ENCODE measurements at places on chromosomes 2 and 18.

- no peak for DNase-seq
Observed at GRCh38 chr18:62942578-62942977, 227.2 kb downstream of the PHLPP1 start.

DNA sequence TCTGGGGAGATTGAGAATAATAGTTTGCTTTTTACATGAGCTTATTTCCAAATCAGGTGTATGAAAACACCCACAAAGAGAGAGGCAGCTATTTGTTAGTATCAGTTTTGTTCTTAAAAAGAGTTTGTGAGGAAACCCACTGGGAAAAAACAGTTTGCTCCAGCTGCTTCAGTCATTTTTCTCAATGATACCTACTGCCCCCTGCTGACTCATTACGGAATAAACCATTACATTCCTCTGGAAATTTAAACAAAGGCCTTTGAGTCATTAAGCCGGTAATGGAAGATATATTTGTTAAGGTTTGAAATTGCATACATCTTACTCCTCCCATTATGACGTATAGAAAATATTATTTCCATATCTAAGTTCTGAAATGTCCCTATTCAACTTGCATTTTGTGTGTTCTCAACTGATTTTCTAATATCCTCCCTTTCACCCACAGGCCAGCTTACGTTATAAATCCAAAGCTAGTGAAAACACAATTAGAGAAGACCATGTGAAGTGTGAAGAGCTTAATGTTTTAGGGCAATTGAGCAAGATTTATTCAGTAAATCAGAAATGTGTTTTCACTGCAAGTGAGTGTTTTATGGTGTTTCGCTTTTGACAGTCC is 761.6 kb downstream of the DSC3 start:
- DNase-seq: no peak

- DNase-seq: no peak
Observed at GRCh38 chr2:10477443-10478297, 29.5 kb upstream of the ODC1 start.

DNA sequence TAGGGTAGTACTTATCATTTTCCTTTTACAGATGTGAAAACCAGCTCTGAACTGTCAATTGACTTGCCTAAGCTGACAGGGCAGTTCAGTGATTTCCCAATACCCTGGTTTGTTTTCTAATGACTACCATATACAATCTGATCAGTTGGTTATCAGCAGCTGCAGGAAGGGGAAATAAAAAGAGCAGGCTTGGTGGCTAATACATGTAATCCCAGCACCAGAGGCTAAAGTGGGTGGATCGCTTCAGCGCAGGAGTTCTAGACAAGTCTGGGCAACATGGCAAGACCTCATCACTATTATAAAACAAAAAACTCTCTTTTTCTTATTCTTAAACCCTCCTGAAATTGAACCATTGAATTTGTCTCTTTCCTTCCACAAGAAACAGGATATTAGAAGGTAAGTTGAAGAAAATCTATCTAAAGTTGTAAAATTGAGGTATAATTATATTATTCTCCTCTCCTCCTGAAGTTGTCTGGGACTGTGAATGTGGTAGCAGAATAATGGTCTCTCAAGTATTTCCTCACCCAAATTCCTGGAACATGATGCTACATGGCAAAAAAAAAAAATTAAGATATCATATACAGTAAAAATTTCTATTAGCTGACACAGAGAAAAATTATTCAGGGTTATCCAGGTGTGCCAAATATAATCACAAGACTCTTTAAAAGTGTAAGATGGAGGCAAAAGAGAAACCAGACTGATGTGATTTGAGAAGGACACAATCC is 1441.6 kb downstream of the SUCLG1 start:
- DNase-seq: no peak

- DNase-seq: no peak
Observed at GRCh38 chr2:107380912-107381311, 445.8 kb upstream of the RGPD4 start.

DNA sequence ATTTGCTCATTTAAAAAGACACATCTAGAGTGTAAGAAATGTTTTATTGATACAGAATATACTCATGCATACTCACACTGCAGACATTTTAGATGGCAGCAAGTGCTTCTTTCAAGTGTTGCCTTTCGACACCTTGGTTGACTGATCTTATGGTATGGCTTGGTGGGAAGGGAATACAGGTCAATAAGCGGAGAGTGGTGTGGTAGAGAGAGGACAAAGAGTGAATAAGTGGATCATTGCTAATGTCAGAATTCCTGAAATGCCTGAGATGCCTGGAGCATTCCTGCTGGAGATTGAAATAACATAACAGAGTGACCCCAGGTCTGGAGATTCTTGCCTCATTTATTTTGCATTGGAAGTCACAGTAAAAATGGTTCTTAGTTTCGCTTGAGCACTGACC is 76.7 kb downstream of the RND3 start:
- no peak for DNase-seq

GRCh38 chr2:113309655-113310387 is 31.1 kb upstream of the PAX8 start:
- DNase-seq: no peak

GRCh38 chr2:235576337-235576910 is 82.6 kb downstream of the AGAP1 start:
- DNase-seq: no peak

DNA sequence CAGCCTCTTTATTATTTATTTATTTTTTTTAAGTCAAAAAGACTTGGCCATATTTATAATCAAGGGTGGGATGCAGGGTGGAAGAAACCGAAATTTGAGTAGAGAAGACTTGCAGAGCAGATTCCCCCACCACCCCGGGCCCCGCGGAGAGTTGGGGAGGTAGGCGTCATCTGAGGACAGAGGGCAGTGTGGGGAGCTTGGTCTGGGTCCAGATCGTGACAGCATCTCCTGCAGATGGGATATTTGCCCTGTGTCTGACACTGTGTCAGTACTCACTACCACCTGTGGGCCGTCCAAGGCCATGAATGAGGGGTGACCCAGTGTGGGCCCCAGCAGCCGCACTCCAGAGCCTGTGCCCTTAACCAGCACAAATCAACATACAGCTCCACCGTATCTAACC is 10.5 kb upstream of the PRELID3A start:
- no peak for DNase-seq

GRCh38 chr2:1010415-1010930 is 59.8 kb downstream of the SNTG2 start:
- no peak for DNase-seq

DNA sequence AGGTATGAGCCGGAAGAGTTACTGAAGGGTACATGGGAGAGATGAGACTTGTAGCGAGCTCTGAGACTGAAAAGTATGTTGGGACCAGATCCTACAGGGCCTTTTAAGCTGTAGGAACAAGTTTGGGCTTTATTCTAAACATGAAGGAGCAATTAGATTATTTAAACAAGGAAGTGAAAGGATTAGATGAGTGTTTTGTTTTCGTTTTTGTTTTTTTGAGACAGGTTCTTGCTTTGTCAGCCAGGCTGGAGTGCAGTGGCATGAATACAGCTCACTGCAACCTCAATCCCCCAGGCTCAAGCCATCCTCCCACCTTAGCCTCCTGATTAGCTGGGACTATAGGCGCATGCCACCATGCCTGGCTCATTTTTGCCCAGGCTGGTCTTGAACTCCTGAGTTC is 110.7 kb downstream of the C1D start:
- no peak for DNase-seq

- no peak for DNase-seq
Observed at GRCh38 chr2:119174216-119174992, 15.9 kb upstream of the C1QL2 start.

DNA sequence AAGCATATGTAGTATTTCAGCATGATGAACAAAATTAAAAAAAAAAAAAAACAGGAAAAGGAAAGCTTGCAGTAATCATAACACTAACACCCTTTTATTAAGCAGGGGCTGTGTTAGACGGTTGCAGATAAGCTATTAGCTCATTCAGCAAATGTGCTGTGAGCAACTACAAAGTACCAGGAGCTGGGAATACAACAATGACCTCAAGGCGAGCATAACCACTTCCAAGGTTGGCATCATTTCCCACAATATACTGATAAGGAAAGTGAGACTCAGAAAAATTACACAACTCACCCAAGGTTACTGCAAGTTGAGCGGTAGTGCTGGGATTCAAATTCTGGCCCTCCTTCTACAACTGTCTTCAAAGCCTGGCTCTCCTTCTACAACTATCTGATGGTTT is 38.2 kb upstream of the ACTR3 start:
- no peak for DNase-seq

DNA sequence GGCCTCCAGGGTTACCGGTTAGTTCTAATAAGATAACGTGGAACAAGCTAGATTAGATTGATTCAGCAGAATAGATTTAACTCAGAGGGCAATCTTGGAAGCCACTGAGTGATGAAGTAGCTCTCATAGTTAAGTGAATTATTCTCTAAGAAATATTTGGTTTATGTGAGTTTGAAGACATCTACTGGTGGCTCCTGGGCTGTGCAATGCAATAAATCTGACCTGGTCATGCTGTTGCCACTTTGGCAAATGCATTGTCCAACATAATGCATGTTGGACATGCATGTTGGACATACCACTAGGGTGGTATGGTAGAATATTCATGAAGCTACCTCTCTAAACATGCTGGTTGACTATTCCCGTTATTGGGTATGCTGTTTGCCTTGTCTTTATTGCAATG is 493.7 kb upstream of the VRK2 start:
- no peak for DNase-seq

GRCh38 chr2:149365931-149366583 is 35.7 kb downstream of the LYPD6 start:
- no peak for DNase-seq

DNA sequence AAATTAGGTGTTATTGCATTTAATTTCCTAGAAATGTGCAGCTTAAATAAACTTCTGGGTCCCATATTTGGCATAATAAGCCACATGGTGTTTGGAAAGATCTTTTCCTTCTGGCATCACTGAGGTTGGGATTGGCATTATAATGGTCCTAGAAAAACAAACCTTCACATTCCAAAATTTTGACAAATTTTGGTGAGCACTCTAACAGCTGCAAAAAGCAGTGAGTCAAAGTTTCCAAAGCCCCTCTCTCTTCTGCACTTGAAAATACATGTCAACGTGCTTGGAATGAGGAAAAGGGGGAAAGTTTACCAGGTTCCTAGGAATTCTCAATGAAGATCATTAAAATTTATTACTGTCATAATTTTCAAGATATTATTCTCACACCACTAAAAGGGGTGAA is 77.8 kb upstream of the STK17B start:
- DNase-seq: no peak
